H54 (cell line): ENCODE measurements at places on chromosomes 6 and 20.

GRCh38 chr6:158769234-158769770 is 49.9 kb downstream of the EZR start:
- DNase-seq = no peak

- DNase-seq = no peak
Measured at GRCh38 chr20:5608104-5608441, 142.1 kb upstream of the SHLD1 start.

DNA sequence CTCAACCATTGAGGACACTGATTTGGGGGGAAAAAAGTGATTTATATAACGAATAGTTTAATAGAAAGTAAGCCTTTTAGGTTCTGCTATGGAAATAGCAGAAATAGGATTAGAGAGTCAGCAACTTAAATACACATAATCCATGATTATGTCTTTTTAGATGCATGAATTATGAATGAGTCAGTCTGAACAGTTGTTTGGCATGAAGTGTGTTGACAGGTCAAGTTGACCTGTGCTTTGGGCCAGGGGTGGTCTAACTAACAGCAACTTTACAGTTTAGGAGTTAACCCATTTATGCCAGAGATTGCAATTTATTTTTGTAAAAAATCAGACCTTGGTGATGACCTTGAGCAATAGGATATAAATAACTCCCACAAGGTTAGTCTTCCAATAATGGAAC is 191.3 kb downstream of the MTFR2 start:
- no peak for DNase-seq

DNA sequence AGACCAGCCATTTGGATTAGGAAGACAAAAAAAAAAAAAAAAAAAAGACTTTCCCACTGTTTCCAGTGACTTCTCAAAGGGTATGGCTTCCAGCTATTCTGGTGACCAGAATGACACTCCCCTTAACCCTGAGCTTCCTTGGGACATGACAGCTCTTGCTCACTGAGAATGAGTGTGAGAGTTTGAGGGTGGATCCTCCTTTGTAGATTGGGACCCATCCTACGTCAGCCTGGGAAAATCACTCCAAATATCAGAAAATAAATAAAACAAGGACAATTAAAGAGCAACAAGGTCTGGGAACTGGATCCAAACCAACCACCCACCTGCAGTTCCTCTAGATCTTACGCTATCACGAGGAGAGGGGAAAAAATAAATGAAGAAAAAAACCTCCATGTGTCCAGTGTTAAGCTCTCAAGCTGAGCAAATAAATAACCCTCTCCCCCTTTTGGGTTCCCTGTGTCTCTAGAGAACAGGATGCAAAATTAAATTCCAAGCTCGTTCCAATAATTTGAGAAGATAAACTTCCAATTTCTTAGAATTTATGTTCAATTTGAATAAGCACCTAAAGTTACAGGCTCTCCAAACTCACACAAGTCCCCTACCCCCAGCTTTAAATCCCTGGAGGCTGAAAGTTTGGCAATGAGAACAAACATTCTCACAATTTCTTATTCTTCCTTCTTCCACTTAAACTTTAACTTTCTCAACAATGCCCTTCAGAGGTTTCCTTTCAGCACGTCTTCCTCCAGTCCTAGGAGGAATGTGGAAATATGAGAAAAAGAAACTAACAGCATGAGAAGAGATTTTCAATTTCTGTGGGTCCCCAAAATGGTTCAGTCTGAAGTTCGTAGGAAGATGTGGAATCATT is 170.2 kb downstream of the MTFR2 start:
- DNase-seq = no peak

DNA sequence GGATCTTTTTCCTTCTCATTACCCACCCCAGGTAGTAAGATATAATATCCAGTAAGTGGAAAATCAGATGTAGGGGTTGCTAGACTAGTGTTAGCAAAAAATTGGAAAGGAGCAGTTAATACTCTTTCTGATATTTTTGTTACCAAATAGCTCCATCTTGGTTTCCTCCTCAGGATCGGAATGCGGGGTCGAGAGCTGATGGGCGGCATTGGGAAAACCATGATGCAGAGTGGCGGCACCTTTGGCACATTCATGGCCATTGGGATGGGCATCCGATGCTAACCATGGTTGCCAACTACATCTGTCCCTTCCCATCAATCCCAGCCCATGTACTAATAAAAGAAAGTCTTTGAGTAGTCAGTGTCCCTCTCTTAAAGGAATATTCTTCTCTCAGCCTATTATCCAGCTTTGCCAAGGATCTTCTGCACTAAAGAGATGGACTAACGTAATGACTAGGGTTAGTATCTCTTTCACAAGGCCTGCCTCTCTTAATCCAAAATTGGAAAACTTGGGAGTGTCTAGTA is 1.5 kb downstream of the ROMO1 start:
- no peak for DNase-seq

DNA sequence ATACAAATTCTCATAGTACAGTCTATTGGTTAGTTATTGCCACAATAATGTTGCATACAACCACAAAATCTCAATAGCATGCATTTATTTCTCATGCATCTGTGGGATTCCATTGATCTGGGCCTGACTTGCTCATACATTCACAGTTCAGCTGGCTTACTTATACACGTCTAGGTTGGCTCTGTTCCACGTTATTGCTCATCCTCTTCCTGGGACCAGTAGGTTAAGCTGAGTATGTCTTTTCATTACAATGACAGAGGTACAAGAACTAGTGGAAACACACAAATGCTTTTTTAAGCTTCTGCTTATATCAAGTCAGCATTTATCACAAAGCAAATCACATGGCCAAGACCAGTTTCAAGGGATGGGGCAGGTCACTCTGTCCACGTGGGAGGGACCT is 485.3 kb upstream of the BTBD3 start:
- no peak for DNase-seq

DNA sequence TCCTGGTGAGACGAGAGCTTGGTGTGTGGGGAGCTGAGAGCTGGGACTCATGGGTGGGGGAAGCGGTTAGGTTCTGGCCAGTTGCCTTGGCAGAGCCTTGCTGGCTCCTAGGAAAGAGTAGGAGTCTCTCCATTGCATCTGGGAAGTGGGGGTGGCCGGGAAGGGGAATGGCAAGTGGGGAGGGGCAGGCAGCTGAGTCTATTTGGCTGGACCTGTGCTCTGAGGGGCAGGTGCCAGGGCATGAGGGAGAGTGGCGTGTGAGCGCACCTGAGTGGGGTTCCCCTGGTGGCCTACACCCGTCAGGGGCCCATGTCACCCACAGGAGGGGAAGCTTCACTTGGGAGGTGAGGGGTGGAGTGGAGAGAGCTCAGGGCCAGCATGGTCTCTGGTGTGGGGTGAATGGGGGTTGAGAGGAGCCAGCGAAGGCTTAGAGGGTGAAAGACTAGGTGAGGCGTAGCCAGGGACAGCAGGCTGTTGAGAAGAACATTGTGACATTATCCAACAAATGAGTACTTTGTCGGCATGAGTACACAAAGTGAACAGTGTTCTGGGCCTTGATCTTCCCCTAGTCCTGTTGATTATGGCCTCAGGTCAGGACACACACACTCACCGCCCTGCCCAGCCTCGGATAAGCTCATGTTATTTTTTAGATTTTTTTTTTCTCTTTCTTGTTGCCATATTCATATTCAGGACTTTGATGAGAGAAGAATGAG is 59.8 kb downstream of the FAM120B start:
- DNase-seq = no peak

- DNase-seq = peak; percentile 18
Measured at GRCh38 chr6:158149641-158150040, 18.4 kb downstream of the SERAC1 start.

GRCh38 chr20:41138475-41139226 is 1.3 kb downstream of the PLCG1 start:
- DNase-seq = no peak

- no peak for DNase-seq
Measured at GRCh38 chr20:12531626-12532025, 477.1 kb upstream of the SPTLC3 start.

DNA sequence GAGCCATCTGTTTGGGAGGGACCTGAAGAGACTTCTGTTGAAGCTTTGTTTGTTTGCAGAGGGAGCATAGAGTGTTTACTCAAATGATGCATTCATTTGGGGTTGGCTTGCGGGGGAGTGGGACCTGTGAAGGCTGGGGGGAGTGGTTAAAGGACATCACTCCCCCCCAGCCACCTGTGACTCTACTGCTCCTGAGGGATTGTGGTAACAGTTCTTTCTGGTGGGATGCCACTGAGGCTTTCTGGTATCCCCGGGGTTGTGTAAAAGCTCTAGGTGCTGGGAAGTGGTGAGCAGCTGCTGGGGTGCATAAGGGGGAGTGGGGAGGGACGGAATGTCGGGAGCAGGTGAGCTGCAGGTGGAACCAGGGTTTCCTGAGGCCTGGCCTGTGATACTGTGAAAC is 239.2 kb upstream of the QKI start:
- DNase-seq = no peak

- no peak for DNase-seq
Measured at GRCh38 chr20:46637020-46637419, 14.2 kb downstream of the SLC13A3 start.

DNA sequence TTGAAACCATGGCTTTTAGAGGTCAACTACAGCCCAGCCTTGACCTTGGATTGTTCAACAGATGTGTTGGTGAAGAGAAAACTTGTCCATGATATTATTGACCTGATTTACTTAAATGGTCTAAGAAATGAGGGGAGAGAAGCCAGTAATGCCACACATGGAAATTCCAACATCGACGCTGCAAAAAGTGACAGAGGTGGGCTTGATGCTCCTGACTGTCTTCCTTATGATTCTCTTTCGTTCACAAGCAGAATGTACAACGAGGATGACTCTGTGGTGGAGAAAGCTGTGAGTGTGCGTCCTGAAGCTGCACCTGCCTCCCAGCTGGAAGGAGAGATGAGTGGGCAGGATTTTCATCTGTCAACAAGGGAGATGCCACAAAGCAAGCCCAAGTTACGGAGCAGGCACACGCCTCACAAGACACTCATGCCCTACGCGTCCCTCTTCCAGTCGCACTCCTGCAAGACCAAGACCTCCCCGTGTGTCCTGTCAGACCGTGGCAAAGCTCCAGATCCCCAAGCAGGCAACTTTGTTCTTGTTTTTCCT is 16.2 kb downstream of the TTLL2 start:
- DNase-seq = no peak

- no peak for DNase-seq
Measured at GRCh38 chr6:90135667-90136066, 161.0 kb downstream of the BACH2 start.

GRCh38 chr20:54208548-54209176 is 775 bp downstream of the PFDN4 start:
- DNase-seq = peak; percentile 25

DNA sequence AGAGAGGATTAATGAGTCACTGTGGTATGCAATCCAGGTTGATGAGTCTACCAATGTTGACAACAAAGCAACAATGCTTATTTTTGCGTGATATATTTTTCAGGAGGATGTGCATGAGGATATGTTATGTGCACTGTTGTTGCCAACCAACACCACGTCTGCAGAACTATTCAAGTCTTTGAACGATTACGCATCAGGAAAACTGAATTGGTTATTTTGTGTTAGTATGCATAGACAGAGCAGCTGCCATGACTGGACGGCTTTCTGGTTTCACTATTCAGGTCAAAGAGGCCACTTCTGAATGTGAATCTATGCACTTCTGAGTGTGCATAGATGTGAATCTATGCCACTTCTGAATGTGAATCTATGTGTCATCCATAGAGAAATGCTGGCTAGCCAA is 134.0 kb upstream of the GRIK2 start:
- no peak for DNase-seq

DNA sequence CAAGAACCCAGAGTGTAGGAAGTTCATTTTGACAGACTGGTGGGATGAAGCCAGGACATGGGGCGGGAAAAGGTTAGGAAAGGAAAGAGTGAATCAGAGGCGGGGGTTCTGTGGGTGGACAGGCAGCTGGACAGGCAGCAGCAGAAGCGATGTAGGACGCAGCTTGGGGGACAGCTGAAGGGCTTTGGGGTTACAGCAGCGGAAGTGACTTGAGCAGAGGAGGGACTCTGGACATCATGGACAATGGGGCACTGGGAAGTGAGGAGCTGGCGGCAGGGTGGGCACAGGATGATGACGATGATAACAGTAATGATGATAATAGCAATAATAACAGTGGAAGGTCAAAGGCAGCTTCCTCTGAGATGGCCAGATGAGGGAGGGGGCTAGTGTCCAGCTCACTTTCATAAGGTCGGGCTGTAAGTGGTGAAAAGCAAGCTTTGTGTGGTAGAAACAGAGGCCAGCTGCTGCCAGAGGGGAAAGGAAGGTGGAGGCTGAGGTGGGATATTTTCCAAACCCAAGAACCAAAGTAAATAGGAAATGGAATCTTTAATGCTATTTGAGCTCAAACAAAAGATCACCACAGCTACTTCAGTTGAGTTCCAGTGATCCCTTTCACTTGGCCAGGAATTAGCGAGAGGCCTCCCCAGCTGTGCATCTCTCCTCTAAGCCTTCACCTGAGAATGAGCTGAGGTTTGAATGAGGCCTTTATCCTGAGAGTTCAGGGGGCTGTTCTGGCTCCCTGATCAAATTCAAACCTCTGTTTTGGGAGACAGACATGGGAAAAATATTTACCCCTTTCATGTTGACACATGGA is 433.5 kb downstream of the DHX35 start:
- no peak for DNase-seq

DNA sequence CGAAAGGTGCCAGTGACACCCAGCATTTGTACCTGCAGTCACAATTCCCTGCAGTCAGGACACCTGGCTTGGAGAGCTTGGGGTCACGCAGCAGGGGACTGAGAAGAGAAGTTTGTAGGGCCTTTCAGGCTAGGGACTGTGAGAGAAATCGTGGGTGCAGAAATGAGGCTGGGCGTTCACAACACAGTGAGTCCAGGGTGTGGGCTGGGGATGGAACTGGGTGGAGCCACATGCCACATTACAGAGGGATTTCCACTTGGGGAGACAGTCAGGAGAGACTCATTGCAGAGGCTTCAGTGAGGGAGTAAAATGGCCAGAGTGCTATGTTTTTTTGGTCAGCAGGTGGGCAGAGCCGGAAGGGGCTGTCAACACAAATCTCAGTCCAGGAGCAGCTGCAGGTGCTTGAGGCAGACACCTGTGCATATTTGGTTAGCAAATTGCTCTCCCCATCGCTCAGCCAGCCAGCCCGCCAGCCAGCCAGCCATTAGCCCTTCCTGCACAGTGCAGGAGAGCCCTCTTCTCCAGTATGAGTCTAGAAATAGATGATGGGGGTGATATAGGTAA is 7.4 kb downstream of the ITPR3 start:
- DNase-seq = no peak

- DNase-seq = no peak
Measured at GRCh38 chr20:59948828-59949720, 8.9 kb downstream of the FAM217B start.

GRCh38 chr6:3281631-3282475 is 23.1 kb downstream of the PSMG4 start:
- DNase-seq = peak; percentile 94

GRCh38 chr6:34031625-34032383 is 114.1 kb downstream of the GRM4 start:
- no peak for DNase-seq

- DNase-seq = no peak
Measured at GRCh38 chr6:158539413-158539812, 20.5 kb upstream of the TMEM181 start.

- no peak for DNase-seq
Measured at GRCh38 chr6:112054001-112054400, at the start of gene CCN6. Gene CCN6, plus strand, starts transcription at chr6:112054104. Its CDS starts 254 bp downstream, at chr6:112054358.

- DNase-seq = no peak
Measured at GRCh38 chr20:16701296-16701695, 28.5 kb upstream of the SNRPB2 start.
